ENCODE measurements at places on chromosomes 7 and 10.

DNA sequence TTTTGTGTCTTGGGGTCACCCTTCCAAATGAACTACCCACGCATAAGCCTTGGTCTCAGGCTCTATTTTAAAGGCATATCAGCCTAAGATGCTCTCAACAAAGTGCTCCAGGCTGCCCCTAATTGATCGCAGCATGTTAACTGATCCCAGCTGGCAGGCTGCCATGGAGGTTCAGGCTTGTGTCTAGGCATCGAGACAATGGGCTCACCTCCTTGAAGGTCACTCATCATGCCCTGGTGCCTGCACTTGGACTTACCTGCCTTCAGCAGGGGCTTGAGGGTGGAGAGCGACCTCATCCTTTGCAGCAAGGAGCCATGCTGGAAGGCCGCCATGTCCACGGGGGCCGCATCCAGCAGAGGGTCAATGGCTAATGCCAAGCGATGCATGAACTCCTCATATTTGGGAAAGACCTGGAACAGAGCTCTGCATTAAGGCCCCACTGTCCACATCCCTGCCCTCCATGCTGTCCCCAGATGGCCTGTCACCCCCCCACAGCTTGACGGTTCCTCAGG, 17.8 kb downstream of the PYROXD2 start:
- no peak for DNase-seq

- DNase-seq, result no peak
These were observed 94.0 kb upstream of the PPP2R2D start for GRCh38 chr10:131806646-131807317.

GRCh38 chr7:117704063-117704462, 169.2 kb downstream of the CTTNBP2 start:
- DNase-seq, result no peak

DNA sequence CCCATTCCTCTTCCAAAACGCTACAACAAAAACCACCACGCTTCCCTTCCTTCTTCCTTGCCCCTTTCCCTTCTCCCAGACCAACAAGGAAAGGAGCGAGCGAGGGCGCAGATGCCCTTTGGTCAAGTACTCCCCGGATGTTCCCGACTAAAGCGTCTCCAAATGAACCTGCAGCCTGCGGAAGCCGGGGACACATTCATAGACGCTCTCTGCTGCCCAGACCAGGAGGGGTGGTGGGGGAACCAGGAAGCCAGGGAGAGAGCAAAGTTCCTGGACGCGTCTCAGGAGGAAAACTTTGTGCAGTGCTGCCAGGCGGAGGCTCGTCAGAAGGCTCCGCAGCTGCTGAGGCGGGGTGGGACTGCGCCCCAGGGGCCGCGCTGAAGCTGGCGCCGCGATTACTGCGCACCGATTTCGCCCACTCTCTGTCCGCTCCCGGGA, 754 bp downstream of the SEMA3D start:
- DNase-seq, result no peak

- DNase-seq, result no peak
These were observed 12.9 kb downstream of the PON2 start for GRCh38 chr7:95421847-95422444.

DNA sequence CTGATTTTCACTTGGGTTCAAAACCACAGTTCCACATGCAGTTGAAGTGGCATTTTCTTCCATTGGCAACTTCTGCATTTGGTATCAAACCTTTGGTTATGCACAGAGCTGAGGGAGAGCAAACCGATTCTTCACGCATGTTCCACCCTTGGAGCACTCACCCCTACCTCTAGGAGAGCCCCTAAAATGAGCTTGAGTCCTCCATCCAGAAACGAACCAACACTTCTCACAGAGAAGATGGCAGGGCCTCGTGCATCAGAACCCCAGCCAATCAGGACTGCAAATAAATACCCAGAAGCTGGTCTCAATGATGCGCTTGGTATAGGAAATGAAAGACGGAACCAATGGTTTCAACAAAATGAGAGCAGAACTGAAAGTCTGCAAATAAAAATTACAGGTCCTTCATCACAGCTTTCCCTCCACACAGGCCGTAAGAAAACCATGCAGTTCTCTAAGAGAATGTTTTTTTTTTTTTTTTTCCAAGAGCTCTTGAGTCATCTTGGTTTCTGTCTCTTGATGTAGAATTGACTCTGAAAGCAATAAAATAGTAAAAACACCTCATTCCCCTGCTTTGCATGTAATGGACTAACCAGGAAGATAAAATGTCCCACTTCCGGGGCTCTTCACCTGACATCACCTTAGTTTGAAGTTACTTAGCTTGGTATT, 23.9 kb downstream of the KLF6 start:
- DNase-seq, result no peak

GRCh38 chr7:10720042-10720441, 253.6 kb upstream of the PHF14 start:
- no peak for DNase-seq

GRCh38 chr10:811379-812175, 119.9 kb downstream of the LARP4B start:
- no peak for DNase-seq

GRCh38 chr7:123282181-123282580, 82.4 kb upstream of the SLC13A1 start:
- no peak for DNase-seq

GRCh38 chr10:99630991-99631390, 10.8 kb upstream of the SLC25A28 start:
- no peak for DNase-seq

DNA sequence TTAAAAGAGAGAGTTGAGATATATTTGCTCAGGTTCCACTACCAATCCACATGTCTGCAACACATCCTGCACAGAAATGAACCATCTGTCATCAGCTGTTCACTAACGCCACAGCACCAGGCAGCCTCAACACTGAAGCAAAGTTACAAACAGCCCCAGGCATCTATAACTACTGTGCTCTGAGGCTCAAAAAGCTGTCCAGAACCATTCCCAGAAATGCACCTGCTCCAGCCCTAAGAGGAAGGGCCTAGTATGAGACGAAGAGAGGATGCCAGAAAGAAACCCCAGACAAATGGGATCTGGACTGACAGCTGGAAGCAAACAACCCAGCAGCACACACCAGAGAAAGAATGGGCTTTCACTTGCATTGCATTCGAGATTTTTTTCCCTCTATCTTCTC, 159.3 kb downstream of the ELMO1 start:
- DNase-seq, result no peak
